ENCODE measurements at places on chromosomes 1 and 21. TPM values are rescaled to one million over a fixed set of nuclear protein-coding genes. Genes with fewer than 3 reads are reported as not detected.

DNA sequence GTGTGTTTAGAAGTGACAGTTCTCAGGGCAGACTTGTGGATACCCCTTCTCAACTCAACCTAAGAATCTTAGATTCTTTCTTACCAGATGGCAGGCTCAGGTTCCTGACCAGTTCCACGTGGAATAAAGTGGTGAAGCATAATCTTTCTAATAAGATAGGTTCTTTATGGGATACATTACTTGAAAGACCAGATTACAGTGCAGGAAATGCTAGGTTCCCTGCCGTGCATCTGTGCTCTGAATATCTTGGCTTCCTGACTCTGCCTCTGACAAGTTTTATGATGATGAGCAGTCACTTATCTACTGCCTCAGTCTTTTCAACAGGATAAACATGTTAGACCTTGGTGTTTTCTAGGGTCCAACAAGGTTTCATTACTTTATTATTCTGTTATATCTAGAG is 207.9 kb upstream of the CACYBP start:
- DNase-seq = no peak

- DNase-seq = no peak
These were observed 38.2 kb upstream of the WASF2 start for GRCh38 chr1:27527890-27528817.

Gene OR2L13
- not detected for total RNA-seq

GRCh38 chr1:233085566-233085965 is 135.2 kb downstream of the NTPCR start:
- DNase-seq = no peak

Gene DIO1
- not detected for total RNA-seq

- DNase-seq = no peak
These were observed 11.9 kb upstream of the NBL1 start for GRCh38 chr1:19632211-19632610.

Gene ATP8B2
- total RNA-seq = 86.6 TPM

Gene PWP2
- total RNA-seq = 1.9 TPM

Gene ESPN
- total RNA-seq = 2.1 TPM

GRCh38 chr1:66550243-66550642 is 16.3 kb downstream of the SGIP1 start:
- no peak for DNase-seq

Gene PGBD5
- total RNA-seq = 5.4 TPM

DNA sequence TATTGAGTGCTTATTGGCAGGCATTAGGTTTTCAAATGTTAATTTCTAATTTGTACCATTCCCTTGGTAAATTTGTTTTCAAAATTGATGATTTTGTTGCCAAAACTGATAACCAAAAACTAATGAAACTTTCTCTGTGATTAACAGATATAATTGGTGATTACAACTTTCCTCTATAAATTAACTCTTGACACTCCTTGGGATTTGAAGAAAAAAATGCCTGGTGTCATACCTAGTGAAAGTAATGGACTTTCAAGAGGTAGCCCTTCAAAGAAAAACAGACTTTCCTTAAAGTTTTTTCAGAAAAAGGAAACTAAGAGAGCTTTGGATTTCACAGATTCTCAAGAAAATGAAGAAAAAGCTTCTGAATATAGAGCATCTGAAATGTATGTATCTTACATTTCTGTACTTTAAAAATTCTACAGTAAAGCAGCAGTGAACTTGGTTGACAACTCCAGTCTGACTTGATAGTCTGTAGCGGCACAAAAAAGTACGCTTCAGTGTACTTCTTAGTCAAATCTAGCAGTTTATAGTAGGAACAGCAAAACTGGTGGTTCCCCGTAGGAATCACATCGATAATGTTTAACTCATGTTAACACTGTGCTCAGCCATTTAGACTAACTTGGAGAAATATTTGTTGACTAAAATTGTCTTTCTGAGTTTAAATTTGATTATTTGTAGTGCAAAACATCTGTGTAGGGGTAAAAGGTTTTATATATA is 3.0 kb downstream of the USP1 start:
- DNase-seq = no peak

DNA sequence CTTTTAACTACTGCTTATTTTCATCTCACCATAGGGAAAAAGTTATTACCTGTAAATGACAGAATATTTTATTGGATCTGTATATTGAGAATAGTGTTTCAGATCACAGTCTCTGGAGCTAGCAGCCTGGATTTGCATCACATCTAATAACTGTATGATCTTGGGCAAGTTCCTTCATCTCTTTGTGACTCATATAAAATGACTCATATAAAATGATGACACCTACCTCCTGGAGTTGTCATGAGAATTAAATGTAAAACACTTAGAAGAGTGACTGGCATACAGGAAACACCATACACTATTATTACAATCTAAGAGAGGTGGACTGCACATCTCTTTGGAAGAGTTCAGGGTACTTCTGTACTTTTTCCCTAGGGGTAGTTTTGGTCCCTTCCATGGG is 421.3 kb downstream of the NEGR1 start:
- DNase-seq = no peak

- DNase-seq = no peak
These were observed 40.0 kb downstream of the PRAMEF20 start for GRCh38 chr1:13450204-13450603.

DNA sequence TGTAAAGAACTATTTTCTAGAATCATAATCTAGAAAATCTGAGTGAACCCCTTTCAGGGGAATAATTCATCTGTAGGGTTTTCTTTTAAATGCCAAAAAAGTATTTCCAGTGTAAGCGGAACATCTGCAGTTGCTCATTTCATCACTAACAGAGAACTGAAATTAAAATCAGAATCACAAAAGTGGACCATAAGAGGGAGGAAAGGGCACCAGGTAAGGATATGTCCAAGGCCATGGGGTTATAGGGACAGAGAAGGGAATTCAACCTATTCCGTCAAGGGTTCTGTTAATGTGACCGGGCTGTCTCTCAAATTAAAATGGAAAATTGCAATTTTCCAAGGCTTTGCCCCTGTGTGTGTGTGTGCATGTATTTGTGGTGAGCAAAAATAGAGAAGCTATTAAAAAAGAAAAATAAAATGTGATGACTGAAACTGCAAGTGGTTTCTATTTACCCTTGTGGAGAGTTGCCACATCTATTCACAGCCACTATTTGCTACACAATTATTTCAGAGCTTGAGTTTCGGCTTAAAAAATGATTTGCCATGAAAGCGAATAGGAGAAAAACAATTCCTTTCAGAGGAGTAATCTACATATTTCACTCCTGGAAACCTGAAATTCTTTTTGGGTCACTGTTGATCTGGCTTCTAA is 53.1 kb downstream of the APP start:
- no peak for DNase-seq

DNA sequence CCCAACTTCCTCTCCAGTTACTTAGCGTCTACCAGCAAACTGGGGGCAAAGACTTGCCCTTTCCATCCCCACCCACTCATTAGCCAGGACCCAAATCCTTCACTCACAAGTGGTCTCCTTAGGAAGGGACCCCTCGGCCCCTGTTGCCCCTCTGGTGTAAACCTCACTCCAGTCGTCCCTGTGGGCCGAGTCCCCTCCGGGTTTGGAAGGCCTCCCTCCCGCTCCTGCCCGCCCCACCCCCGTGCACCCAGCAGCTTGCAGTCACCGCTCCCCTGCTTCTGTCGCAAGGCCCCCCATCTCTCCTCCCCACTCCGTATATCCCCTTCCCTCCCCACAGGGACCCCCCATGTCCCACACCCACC is 1.2 kb downstream of the EFHD2 start:
- DNase-seq = no peak

Gene RHD
- not detected for total RNA-seq

DNA sequence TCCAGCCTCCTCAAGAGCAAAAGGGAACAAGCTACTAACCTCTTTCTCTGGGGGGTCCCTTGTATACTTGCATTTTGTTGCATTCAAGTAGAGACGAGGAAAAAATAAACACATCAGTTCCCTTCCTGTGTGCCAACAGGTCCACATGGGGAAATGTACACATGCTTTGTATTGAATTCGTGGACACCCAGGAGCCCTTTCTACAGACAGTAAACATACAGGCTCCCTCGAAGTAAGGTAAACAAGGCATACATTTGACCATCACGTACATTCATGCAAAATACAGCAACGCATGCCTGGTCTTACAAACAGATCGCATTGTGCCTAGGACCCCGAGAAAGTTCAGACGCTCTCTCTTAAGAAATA is 1.1 kb downstream of the KCND3 start:
- no peak for DNase-seq

GRCh38 chr21:32381571-32381970 is 11.2 kb downstream of the URB1 start:
- no peak for DNase-seq

DNA sequence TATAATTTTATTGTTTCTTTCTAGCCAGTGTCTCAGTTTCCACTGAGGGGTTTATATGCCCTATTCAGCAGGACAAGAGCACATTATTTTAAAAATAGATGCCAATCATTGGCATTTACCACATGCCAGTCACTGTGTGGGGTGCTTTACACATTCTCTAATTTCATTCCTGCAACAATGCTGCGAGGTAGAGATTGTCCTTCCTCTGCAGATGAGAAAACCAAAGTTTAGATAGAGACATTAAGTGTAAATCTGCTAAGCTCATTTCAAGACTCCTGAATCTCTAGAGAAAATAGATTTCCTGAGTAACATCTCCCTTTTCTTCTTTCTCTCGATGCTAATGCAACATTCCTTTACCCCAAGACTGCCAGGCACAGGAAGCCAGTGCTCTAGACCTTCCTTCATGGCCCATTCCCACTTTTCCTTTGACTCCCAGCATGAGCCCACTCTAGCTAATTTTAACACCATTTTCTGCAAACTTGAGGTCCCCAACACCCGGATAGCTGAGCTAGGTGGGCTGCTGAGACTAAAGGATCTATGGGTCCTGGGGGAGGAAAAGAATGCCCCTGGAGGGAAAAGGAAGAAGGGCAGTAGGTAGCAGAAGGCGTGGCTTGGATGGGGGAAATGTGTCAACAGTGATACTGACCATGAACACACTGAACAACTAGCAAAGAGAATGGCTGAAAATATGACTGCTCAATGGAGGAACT is 50.0 kb downstream of the SH3GLB1 start:
- no peak for DNase-seq

DNA sequence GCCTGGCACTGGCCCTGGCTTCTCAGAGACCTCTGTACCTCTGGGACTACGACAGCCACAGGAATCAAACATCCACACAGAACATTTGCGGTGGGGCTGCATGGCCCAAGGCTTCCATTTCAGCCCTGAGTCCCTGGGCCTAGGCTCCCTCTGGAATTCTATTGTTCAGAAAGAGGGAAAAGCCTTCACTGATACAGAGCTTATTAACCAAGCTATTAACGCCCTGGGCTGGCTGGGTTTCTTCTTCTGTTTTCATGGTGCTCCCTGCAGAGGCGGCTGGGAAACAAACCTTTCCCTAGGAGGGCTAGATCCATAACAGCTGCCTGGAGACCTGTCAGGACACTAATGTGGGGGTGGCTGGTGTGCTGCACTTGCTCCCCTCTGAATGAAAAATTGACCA is 88.2 kb downstream of the KAZN start:
- no peak for DNase-seq

DNA sequence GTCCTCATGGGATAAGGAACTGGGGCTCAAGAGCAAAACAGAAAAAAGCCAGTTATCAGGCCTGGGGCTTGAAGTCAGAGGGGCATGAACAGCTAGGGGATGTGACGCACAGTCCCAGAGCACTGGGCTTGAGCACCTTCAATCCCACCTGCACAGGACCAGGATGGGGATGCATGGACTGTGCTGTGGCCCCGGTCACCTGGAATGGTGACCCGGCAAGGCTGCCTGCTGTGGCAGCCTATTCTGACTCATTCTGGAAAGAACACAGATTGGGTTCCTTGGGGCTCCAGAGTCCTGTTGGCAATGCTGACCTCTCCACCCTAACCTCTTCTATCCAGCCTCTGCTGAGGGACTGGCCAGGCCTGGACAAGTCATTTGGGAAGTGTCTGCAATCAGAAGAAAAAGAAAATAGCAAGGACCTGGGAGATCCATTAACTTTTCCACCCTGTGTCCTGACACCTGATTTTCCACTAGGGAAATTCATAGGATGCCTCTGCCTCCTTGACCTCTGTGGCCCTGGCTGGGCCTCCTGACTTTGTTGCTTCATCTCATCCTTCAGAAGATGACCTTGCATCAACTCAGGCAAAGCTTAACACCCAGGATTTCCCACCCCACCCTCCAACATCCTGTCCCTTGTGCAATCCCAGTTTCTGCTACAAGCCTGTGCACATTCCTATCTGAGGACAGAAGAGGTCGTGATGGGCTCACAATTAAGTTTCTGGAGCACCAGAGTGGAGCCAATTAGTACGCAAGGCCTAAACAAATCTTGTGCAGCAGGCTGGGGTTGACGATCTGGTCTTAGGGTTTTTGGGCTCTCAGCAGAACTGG is 17.9 kb upstream of the FMOD start:
- DNase-seq = no peak

DNA sequence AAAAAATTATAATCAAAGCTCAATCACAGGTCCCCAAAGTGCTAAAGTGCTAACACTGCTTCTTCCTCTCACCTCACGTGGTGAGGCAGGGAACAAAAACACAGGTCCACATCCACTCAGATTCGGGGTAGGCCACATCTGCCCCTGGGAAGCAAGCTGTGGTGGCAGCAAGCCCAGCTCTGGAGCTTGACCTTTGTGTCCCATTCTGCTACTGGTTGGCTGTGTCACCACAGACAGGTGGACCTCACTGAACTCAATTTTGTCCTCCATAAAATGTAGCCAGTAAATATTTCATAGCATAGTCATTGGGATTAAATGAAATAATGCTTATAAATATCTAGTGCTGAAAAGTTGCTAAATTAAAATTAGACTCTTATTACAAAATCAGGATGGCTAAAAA is 8.5 kb downstream of the AZIN2 start:
- DNase-seq = no peak

DNA sequence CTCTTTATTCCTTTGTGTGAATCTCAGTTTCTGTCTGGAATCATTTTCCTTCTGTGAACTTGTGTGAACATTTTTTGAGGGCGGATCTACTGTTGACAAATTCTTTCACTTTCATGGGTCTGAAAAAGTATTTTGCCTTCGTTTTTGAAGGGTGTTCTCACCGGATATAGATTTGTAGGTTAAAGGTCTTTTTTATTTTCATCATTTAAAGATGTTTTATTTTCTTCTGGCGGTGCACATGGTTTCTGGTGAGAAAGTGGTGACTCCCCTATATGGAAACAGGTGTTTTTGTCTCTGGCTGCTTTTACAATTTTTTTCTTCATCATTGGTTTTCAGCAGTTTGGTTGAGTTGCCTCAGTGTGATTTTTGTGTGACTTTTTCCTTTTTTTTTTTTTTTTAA is 94.9 kb downstream of the DYRK1A start:
- DNase-seq = no peak

DNA sequence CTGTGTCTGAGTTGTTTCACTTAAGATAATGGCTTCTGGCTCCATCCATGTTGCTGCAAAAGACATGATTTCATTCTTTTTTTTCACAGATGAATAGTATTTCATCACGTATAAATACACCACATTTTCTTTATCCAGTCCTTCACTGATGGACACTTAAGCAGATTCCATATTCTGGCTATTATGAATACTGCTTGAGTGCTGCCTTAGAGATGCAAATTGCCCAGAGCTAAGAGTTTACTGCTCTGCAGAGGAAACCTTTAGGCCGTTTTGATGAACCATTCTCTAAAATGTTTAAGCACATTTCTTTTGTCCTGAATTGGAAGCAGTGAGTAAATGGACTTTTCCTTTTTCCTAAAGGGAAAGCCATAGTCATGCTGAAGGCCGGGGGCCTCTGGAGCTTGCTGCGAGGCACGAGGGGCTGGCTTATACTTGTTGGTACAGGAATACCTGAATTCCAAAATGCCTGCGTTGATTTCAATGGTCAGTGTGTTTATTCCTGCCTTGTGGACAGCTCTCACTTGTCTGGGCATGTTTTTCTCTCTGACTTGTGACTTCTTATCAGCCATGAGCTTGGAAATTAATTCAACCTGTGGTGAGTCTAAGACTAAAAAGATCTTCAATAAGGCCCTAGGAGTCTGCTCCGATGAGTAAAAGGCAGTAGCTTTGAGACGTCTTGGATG is 201.0 kb upstream of the MAP1LC3C start:
- no peak for DNase-seq

Gene TFF3
- not detected for total RNA-seq
